ENCODE measurements at places on chromosomes 5 and 9.

GRCh38 chr5:167406513-167406912, 884.9 kb upstream of the WWC1 start:
- DNase-seq, result no peak

DNA sequence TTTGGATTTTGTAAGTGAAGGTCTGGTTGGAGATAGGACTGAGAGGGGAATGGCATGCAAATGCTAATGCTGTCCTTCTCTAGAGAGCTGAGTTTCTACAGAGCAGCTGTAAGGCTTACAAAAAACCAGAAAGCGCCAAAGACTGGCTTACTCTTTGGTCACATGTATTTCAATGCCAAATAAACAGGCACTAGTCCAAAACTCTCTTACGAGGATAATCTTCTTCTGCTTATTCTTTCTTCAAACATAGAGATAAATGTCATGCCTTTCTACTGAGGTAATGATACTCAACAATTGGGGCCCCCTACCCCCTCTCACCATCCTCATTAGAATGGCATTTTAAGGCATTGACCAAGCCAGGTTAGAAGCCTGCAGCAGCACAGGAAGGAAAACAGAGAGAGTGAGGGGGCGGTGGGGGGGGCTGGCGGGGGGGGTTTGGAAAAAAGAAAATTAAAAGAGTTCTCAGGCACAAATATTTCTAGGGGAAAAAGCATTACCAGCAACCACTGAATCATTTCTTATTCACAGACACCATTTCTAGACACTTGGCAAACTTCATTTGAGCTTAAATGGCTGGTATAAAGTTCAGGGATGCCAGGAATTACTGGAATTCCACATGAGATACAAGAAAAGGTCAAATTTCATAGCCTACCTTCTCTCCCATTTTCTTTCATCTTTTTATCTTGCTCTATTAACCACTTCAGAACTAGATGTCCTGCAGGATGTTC, 34.0 kb downstream of the PUM3 start:
- no peak for DNase-seq

DNA sequence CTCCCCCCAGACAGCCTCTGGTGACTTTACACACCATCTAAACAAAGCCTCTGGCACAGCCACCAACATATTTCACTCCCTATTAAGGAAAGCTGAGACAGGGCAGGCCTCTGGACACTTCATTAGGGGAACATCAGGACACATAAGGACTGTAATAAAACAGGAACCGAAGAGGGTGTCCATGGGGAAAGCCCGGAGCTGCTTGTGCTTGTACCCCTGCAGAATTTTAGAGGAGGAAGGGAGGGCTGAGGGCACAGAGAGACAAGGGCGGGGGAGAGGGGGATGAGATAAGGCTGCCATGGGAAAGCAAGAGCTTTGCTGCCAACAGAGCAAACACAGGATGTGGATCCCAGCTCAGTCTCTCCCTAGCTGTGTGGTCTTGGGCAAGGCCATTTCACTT, 138.4 kb downstream of the ASTN2 start:
- DNase-seq, result no peak

DNA sequence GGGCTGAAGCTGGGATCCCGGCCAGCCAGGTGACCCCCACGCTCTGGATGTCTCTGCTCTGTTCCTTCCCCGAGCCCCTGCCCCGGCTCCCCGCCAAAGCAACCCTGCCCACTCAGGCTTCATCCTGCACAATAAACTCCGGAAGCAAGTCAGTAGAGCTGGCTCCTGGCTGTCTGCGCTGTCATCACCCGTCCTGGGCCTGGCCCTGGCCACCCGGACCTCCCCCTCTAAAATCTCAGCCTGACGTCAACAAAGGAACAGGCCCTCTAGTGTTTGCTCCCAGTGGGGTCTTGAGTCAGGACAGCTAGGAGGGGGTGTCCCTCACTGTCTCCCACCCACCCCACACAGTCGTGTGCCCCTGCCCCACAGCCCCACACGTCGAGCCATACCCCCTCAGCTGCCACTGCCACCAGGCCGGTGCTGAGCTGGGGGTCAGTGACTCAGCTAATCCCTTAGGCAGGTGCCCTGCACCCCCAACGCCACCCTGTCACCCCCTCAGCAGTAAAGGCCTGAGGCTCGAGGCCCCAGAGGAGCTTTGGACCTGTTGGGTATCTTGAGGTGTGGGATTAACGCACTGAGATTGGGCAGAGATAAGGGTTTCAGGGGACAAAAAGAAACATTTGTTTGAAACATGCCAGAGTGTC, 1.1 kb upstream of the LCNL1 start:
- DNase-seq, result no peak

- DNase-seq, result no peak
These were observed 45.2 kb downstream of the AHRR start for GRCh38 chr5:366541-367357.

DNA sequence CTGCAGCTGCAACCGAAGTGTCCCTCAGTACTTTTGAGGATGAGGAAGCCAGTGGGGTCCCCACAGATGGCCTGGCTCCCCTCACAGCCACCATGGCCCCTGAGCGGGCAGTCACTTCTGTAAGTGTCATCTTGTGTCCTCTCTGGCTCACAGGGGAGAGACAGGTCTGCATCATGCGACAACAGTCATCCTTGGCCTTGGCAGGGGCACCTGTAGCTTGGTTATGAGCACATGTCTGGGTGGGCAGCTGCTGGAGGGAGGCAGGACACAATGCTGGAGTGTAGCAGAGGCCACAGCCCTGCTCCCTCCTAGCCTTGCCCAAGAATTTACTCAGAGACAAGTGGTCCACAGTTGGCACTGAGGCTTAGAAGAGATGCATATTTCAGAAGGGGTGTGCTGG, 71.7 kb downstream of the COL15A1 start:
- DNase-seq, result no peak

DNA sequence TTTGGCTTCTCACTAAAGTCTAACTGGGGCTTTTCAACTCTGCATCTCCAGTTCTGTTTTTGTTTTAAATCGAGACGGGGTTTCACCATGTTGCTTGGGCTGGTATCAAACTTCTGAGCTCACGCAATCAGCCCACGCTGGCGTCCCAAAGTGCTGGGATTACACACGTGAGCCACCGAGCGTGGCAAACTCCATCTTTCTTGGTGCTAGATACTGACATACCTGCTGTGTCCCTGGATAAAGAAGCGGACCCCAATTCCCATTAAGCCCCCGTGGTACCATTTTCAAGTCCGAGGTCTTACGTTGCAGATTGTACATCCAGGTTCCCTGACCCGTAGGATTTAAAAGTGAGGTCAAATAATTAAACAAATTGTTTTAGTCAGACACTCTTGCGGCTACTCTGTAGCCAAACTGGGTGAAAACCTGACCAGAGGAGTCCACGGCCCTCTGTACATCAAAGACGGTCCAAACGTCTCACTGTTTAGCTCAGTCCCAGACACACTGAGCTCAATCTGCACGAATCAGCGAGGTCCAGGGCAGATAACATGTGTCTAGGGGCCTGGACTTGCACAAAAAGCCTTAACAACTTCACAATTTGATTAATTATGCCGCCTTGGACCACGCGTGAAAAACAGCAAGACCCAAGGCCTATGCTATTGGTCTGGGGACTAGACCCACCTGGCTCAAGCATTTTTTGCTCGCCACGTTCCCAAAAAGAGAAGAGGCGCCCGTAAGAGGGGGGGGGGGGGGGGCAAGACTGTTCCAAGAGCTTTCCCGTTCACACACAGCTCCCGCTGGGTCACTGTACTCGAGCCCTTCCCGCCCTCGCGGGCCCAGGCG, 727 bp upstream of the DNAJA1 start:
- DNase-seq, result no peak
